SHP77 treated with DMSO at 0.1 percent for 48 hours (cell line): ENCODE measurements at places on chromosomes 5 and 9.

DNA sequence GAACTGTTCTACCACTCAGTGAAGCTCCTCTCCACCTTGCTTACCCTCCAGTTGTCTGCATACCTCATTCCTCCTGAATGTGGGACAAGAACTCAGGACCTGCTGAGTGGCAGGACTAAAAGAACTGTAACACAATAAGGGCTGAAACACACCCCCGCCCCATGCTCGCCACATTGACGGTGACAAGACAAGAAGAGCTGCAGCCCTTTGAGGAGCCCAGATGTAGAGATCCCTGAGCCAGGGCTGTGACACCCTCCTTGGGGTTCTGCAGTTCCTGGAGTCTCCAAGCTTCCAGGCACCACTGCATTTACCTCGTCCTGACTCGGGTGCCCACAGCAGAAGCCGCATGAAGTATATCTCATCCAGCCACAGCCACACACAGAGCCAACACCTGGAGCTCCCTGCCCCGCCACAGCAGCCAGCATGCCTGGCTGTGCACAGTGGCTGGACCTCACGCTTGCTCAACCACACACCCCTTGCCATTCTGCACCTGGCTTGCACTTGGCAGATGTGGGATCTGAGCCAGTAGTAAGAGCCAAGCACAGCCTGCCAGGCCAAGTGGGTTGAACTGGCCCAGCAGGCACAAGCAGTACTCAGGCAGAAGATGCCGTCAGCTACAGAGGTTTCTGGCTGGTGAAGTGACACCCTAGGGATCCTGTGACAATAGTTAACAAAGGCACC, 166.1 kb downstream of the RNF180 start:
- DNase-seq, result peak; percentile 18

GRCh38 chr9:16640649-16641048, 229.8 kb downstream of the BNC2 start:
- DNase-seq, result no peak

- no peak for DNase-seq
Observed at GRCh38 chr9:119991797-119992196, 588.2 kb downstream of the CDK5RAP2 start.

GRCh38 chr5:92852219-92852618, 728.8 kb downstream of the NR2F1-AS1 start:
- DNase-seq, result no peak

DNA sequence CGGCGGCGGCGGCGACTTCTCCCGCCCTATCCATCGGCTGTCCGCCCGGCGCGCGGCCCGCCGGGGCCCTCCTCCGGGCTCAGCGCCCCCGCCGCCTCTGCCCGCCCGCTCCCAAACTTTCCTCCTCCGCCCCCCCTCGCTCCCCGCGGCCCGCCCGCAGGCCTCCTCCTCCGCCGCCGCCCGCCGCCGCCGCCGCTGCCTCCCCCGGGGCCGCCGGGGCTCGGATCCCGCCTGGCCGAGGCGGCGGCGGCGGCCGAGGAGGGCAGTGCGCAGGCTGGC, 460 bp upstream of the PBX3 start:
- no peak for DNase-seq

GRCh38 chr5:178241231-178241663, 8.6 kb upstream of the PHYKPL start:
- no peak for DNase-seq

GRCh38 chr5:57445006-57445704, 37.5 kb downstream of the ACTBL2 start:
- DNase-seq, result no peak

DNA sequence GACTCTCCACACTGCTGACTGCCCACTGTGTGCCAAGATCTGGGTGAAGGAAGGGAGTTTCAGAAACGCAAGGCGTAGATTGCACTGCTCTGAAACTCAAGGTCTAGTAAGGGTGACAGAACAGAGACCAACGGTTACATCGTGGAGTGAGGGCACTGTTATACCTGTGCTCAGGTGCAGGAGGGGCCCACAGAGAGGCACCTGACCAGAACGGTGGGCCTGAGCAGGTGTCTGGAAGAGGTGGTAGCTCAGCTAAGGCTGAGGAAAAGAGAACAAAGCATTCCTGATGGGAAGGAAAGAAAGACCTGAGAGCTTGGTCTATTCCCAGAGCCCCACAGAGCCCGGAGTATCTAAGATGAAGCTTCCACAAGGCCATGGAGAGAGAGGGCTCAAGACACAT, 267.2 kb downstream of the MED10 start:
- no peak for DNase-seq

DNA sequence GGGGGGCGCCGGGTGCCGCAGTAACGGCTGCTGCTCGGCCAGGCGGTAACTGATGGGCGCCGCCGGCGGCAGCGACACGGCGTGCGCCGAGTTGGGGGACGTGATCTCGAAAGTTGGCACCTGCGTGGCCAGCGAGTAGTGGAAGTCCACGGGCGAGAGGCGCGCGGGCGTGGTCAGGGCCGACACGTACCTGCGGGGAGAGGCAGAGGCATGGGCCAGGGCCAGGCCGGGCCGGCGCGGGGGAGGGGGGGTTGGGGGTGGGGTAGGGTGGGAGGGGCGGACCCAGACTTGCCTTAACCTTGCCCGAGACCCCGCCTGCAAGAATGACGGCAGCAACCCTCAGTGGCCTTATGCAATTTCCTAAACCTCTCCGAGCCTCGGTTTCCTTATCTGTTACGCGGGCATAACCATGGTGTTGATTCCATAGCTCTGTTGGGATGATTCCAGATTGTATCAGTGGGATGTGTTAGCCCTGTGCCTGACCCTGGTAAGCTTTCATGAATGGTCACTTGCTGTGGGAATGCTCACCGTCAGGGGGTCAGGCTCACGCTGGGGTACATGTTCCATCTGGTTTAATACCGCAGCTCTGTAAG, 53.0 kb downstream of the PSD2 start:
- DNase-seq, result no peak

DNA sequence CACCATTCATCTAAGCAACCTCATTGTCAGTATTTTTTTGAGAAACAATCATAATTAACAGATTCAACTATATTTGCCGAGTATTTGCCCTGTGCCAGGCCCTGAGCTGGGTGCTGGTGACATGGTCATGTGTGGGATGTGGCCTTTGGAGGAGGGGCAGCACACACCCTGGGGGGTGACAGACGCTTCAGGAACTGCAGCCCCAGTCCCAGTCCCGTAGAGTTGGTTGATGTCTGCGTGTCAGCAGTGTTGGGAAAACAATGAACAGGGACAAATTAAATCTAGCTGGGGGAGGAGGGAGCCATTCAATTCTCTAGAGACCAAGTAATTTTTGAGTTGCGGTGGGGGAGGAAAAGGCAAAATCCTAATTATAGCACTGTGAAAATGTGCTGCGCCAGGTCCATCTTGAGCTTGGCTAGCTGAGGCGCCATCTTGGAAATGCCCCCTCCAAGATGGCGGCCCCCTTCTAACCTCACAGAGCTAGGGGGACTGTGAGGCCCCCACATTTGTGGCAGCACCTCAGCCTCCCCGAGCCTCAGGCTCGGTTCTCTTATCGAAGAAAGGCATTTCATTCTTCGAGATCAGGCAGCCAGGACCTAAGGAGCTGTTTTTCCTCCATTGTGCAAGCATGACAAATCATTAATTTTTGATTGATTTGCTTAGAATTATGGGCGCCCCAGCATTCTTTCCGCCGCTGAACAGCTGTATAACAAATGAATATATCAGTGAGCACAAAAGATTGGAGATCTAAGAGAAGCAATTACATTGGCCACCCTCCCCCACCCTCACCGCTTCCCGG, 87.8 kb downstream of the ZNF618 start:
- DNase-seq, result no peak

DNA sequence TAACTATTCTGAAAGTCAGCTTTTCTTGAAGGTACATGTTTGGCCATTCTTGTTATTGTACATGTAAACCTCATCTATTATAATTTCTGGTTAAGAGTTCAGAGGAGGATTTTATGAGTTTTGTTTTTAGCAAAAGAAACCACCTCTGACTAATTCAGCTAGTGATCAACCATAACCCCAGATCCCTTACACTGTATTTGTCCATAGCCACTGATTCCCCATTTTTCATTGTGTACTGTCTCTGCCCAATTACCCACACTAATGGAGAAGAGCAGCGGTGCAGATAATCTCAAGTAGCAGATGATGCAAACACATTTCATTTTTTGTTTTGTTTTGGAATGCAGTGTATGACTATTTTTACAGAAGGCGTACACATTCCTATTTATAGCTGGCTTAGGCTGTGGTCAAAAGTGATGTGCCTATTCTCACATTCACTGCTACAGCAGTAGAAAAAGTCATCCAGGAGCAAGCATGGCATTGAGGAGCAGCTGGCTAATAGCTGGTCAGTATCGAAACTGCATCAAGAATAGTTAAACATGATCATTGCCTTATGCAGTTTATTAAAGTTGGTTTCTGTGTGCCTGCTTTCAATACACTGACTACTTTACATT, 988.3 kb downstream of the DTWD2 start:
- DNase-seq, result no peak

DNA sequence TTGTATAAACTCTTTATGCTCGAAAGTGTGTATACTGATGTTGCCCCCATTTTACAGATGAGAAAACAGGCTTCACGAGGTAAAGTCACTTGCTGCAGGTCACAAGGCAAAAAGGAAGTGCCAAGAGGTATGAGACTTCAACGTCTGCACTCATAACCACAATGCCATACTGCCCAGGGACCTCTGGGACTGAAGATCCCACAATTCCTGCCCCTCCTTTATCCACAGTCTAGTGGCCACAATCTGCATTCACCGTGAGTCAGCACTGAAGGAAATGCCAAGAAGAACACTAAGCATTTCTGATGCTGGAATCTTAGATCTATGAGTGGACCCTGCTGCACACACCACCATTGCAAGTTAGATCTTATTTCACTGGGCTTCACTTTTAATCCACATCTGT, 37.3 kb downstream of the MED27 start:
- peak; percentile 19 for DNase-seq

- DNase-seq, result no peak
Observed at GRCh38 chr9:70031141-70031545, 12.5 kb upstream of the MAMDC2 start.
